ENCODE measurements at places on chromosomes 2 and 18.

DNA sequence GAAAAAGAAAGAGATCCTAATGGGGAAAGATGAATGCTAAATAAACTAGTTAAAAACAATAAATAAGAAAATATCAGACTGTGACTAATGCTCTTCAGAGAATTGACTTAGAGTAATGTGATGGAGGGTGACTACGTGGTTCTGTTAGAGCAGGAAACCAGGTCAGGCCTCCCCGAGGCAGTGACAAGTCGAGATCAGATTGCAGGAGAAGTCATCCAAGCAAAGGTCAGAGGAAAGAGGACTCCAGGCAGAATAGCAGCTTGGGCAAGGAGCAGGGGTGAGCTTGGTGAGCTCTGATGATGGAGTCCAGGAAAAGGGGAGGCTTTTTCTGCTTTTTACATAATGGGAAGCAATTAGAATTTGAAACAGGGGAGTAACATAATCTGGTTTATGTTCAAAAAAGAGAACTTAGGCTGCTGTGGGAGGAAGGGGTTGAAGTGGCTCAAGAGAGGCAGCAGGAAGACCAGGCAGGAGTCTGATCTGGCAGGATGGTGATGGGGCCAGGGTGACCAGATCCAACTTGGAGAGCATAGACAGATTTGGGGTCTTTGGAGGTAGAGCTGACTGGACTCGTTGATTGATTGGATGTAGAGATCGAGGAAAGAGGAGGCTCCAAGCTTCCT is 27.3 kb upstream of the ITGB6 start:
- DNase-seq, result peak; percentile 63

- DNase-seq, result no peak
These were observed 15.4 kb downstream of the IL1B start for GRCh38 chr2:112821142-112821541.

DNA sequence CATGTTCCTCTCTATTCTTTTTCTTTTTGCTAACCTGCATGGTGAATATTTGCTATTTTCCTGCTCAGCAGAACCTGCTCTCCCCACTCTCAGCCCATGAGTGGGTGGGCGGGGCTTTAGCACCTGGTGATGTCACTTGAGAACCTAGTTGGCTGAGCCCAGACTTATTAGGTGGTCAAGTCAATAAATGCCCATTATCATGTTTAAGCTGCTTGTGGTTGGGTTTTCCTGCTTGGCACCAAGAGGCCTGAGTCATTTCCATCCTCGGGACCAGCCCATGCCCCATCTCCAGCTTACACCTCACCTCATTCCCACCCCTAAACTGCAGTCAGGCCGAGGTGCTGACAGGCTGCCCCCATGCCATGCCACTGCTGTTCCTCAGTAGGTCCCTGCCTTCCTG is 226.6 kb downstream of the ANKRD30B start:
- DNase-seq, result no peak

- no peak for DNase-seq
These were observed 7.0 kb downstream of the EVX2 start for GRCh38 chr2:176076796-176077195.

- DNase-seq, result no peak
These were observed 59.6 kb upstream of the REL start for GRCh38 chr2:60821587-60822302.

- DNase-seq, result peak; percentile 70
These were observed 94.2 kb downstream of the CABLES1 start for GRCh38 chr18:23229472-23229871.

DNA sequence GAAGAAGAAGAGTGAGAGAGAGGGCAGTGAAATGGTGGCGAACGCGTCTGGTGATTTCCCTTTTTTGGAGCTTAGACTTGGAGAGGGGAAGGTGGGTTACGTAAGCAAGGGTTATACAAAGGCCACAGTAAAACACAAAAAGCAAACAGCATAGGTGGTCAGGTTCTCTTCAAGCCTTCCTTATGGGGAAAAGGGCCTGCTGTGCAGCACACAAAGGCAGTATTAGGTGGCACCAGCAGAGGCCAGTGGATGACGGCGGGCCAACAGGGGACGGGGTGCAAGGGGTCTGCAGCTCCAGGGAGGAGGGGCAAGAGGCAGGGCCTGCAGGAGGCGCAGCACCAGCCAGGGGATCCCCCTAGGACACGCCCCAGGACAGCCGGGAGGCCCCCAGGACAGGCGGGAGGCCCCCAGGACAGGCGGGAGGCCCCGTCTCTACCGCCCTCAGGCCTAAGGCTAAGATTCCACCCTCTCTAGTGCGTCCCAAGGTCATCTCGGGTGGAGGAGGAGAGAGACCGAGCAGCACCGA is 32.6 kb upstream of the NPC1 start:
- no peak for DNase-seq

DNA sequence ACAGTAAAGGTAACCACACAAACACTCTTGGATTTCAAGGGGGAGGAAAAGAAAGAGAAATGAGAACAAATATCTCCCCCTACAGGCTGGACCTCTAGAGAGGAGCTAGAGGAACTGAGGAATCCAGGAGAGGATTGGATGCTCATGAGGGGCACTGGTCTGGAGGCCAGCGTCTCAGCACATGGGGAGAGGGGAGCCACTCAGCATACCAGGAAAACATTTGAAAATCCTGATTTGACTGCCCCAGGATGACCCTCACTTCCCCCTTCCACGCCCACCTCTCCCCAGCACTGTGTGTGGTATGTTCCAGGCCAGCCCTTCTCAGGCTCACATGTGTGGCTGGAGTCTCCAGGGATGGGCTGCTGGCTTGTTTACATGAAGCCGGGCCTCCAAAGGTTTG is 396.8 kb upstream of the ID2 start:
- peak; percentile 33 for DNase-seq

Measured in fibroblast of skin of right biceps (primary cell).